ENCODE measurements at places on chromosomes 1 and 21.

GRCh38 chr1:40039245-40039756 is 1.2 kb upstream of the CAP1 start:
- DNase-seq = no peak

GRCh38 chr1:150268340-150268704 is 494 bp downstream of the APH1A start:
- peak; percentile 60 for DNase-seq

- no peak for DNase-seq
Observed at GRCh38 chr1:22749503-22749902, 38.9 kb downstream of the EPHB2 start.

GRCh38 chr1:154448331-154448811 is 43.2 kb downstream of the IL6R start:
- DNase-seq = no peak

DNA sequence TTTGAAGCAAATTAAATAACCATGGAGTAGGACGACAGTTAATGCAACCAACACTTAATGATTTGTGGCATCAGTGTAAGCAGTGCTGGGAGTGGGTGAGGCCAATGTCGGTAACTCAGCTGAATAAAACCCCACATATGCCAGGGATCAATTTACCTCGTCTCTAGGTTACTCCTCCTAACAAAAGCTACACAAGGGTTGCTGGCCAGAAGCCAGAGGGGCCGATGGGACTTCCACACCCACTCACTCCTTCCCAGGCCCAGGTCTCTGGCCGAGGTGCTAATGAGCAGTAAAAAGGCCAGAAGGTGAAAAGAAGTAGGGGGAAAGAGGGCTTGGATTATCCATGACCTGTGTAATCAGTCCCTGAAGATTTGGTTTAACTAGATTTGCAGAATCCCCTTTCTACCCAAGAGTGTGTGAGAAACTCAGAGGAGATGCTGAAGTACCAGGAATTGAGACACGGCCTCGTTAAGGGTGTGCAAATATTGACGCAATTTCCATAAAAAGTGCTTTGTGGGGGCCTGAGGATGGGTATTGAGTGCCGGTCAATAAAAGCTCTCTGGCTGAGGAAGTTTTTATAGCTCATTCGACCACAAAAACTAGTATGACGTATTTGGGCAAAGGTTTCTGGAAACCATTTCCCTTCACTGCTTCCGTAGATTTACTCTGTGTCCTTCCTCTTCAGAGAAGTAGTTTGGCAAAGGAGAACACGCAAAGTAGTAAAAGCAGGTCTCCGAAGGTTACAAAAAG is 145.5 kb downstream of the TBX15 start:
- no peak for DNase-seq

DNA sequence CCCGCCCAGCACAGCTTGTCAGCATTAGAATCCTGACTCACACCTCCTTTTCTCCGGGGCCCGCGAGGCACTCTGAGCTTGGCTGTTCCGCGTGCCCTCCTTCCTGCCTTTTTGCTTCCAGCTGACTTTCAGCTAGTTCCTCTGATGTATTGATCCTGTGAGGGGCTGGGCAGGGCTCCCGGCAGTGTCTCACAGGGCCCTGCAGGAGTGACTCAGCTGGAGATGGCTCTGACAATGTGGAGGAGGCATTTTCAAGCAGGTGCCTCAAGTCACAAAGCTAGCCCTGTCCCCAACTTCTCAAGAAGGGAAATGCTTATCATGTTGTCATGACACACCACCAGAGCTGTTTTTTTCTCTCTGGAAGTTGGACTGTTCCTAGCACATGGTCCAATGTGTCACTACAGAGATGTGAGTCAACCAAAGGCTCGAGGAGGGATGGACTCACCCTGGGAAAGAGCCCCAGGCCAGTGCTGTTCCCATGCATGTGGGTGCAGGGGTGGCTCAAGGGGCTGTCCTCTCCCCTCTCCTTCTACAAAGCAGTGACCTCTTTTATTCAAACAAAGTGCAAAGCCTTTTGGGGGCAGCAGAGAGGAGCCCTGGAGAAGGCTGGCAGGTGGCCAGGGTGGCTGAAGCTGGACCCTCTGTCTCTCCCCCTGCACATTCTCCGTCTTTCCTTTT is 30.6 kb downstream of the SYT6 start:
- no peak for DNase-seq

DNA sequence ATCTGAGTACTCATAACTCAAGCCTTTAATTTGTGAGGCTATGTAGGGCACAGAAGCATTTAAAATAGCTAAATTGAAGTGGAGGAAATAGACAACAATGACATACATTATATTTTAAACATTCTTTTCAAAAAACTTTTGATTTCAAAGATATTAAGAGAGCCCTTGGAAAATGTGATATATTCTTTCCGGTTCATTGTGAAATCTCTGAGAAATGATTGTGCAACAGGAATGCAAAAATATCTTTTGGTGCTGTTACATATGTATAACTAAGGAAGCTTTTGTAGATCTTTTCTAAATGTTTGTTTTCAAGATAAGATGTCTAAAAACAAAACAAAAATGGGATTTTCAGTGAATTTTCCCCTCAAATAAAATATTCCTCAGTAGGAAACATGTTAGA is 185.2 kb downstream of the LEPR start:
- no peak for DNase-seq

DNA sequence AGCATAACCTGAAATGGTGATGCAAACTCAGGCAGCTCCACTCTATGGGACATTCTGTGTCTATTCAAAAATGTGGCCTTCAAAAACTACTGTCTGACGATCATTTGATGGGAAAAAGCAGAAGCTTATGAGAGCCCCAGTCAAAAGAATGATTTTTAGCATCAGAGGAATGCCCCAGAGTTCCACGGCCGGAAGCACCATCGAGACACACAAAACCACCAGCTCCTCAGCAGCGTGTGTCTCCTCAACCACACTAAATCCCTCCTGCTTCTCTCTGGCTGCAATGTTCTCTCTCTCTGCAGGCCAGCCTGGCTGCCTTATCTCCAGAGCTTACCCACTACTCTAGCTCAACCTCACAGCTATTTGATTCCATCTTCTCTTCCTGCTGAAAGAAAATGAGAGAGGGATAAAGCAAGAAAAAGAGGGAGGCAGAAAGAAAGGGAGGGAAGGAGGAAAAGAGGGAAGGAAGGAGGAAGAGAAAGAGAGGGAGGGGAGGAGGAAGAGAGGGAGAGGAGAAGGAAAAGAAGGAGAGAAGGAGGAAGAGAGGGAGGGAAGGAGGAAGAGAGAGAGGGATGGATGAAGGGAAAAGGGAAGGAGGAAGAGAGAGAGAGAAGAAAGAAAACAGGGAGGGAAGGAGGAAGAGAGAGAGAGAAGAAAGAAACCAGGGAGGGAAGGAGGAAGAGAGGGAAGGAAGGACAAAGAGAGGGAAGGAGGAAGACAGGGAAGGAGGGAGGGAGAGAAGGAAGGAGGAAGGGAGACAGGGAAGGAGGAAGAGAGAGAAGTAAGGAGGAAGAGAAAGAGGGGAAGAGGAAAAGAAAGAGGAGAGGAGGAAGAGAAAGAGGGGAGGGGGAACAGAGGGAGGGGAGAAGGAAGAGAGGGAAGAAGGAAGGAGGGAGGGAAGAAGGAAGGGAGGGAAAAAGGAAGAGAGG is 33.5 kb upstream of the LAPTM5 start:
- DNase-seq = no peak

- DNase-seq = no peak
Observed at GRCh38 chr1:26404641-26405040, 6.0 kb upstream of the LIN28A start.

DNA sequence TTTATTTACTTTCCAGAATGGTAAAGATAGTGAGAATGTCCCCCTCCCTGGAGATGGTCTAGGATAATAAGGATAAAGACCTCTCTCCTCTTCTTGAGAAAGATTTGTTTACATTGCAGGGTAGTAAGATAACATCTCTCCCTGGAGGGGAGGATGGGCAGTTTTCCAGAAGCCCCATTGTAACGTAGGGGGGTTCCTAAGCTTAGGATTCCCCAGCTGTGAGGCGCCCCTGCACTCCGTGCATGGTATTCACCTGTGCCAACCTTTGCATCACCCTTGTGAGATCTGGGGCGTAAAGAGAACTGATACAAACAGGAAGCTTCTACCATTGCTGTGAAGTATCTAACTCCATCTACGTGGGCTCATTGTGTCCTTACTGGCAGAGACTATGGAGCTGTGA is 148.7 kb upstream of the DNAH14 start:
- no peak for DNase-seq

DNA sequence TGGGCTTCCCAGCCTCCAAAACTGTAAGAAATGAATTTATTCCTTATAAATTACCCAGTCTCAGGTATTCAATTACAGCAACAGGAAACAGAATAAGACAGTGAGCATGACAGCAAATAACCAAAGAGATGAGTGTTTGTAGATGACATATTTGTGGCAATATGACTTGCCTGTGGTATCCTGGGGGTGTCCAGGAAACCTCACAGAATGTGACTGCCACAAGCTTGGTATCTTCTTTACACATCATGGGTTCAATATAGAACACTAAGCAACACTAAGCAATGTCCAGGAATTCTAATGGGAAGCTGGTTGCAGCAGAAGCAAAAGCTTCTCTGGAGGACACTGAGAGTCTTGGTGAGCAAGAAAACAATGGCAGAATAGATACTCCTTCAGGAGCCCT is 236.4 kb upstream of the BEND5 start:
- DNase-seq = no peak

GRCh38 chr1:89615676-89616598 is 17.0 kb upstream of the LRRC8C start:
- no peak for DNase-seq

- DNase-seq = no peak
Observed at GRCh38 chr1:29282924-29283803, 46.8 kb downstream of the PTPRU start.

- no peak for DNase-seq
Observed at GRCh38 chr1:51523931-51524330, 4.9 kb upstream of the EPS15 start.

GRCh38 chr1:170290276-170290675 is 144.5 kb downstream of the NTMT2 start:
- no peak for DNase-seq

GRCh38 chr1:44217809-44218410 is 4.6 kb downstream of the DMAP1 start:
- DNase-seq = peak; percentile 77

DNA sequence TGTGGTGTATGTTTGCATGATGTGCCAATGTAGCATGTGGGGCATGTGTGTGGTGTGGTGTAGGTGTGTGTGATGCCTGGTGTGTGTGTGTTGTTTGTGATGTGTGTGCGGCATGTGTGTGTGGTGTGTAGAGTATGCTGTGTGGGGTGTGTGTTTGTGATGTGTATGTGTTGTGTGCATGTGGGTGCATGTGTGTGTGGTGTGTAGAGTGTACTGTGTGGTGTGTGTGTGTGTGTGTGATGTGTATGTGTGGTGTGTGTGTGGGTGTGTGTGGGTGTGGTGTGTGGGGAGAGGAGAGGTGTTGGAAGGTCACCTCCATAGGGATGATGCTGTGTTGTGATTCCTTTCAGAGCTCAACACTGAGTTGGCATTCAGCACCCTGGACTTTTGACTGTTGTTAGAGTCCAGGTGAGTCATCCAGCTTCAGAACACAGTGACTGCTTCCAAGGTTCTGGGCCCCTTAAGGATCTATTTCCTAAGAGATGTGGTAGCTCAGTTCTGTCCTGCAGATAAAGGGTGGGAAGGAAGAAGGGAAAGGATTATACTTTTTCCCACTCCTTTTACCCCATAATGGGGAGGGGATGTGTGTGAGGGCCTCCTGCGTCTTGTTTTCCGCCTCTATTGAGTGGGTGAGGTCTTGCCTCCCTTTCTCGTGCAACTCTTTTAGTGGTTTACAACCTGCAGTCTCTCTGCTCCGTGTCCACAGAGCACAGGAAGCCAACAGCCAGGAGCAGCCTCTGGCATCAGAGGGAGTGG is 47.6 kb downstream of the RHOU start:
- no peak for DNase-seq

DNA sequence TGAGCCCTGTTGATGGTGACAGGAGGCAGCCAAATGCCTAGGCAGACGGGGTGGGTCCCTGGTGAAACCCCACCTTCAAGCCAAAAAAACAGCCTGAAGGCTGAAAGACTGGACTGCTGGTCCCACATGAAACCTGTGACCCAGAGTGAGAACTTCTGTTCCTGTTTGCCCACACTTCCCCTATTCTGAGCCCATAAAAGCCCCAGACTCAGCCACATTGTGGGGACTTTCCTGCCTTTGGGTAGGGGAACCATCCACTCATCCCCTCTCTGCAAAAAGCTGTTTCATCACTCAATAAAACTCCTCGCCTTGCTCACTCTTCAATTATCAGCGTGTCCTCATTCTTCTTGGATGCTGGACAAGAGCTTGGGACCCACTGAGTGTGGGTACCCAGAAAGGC is 25.2 kb downstream of the HTR6 start:
- DNase-seq = no peak

DNA sequence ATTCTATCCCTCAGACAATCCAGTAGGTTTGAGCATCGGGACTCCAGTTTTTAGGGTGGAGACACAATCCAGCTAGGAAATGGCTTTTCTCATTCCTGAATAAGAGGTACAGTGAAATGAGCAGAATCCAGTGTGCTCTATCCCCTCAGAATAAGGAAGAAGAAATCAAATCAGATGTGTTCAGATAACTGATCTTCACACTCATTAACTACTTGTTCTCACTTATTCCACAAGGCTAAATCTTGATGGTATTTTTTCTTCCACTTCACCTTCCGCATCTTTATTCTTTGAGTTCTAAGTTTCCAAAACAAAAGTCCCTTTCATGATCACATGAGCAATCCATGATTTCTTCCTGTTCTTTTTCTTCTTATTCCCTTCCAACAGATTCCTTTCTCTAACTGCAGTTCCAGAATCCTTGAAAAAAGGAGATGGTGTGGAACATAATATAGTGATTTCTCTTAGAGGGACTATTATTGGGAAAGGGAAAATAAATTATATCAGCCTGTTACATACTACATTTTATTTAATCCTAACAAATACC is 1.7 kb downstream of the SYT11 start:
- DNase-seq = no peak

GRCh38 chr1:180198196-180198595 is 31.9 kb upstream of the LHX4 start:
- no peak for DNase-seq

DNA sequence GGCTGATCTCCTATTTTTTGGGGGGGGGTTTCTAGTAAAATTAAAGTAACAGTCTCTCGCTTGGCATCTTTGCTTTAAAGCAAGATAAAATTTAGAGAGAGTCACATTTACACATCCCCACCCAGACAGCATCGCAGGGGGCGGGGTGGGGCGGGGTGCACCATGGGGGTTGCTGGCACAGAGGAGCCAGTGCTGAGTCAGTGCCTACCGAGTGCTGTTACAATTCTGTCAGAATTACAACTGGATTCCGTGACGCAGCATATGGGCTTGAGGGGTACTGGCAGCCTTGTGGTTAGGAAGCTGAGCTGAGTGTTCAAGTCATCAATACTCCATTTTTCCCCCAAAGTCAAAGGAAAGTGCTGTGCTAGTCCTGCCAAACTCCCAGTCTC is 175.9 kb downstream of the PRDM16 start:
- DNase-seq = no peak
